ENCODE measurements at places on chromosomes 2 and 18.

DNA sequence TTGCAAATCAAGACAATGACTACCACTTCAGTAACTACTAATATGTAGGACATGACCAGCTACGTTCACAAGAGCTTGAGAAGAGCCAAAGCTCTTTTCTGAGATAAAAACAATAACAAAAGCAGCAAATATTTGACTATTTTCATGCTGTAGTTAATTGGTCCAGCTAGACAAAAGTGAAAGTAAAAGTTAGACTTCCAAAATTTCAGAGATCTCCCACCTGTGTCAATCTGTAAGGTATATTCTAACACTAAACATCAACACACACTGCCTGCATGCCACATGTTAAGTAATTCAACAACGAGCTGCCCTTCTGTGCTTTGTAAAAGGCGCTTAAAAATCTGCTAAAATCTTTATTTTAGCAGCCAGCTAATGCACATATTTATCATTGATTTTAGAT lies 185.9 kb downstream of the SLC39A10 start:
- no peak for DNase-seq

- no peak for DNase-seq
These were observed 67.2 kb upstream of the PELI1 start for GRCh38 chr2:64211276-64211921.

DNA sequence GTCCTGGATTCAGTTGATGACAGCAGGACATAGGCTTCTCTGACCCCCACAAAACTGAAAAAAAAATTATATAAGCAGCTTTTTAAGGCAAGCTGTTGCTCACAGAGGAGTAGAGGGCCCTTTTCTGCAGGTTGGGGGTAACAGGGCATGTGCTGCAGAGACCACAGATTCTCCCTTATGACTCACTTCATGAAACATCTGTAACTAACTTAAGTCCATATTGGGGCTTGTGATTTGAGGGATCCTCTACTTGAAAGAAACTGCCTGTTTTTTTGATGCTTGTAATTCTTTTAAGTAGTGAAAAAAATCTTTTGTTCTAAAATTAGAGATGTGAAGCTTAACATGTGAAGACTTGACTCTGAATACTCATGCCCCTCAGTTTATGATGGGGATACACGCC lies 33.4 kb downstream of the XRCC5 start:
- DNase-seq = peak; percentile 11

GRCh38 chr2:10196948-10197696 lies 74.6 kb downstream of the RRM2 start:
- no peak for DNase-seq

GRCh38 chr2:47535996-47536395 lies 133.0 kb downstream of the MSH2 start:
- no peak for DNase-seq

DNA sequence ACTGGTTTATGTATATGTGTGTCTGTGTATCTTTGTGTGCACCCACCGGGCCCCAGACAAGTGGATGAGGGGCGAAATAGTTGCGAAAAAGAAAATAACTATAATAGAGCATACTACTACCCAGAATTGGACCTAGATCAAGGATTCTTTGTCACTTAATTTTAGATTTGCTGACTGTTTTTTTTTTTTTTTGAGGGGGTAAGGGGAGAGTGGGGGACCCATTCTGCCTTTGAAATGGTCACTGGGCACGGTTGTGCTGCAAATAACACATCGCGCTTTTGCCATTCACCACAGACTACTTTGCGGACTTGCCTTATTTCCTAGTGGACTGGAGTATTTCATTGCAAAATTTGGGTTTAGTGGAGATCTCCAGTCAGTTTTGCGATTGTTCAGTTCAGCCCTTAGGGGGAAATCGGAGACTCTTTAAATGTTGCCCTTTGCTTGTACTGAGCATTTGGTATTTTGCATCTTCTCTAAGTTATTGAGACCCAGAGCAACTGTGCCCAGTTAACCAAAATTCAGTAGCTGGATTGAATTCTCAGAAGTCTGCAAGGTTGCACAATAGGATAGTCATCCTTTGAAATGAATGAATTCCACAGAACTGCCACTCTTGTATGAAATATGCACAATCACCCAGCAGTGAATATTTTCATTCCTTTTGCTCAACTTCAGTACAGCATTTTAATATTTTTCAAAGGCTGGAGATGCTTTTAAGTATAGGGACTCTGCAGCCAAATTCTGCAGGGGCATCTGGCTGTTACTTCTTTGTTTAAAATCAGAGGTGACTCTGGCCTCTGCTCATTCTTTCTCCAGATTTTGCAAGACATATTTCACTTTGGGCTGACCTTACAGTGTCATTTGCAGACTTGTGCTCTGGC lies 2.9 kb downstream of the TRIB2 start:
- DNase-seq = no peak

- no peak for DNase-seq
These were observed 70.6 kb upstream of the LINC00305 start for GRCh38 chr18:64219517-64219916.

DNA sequence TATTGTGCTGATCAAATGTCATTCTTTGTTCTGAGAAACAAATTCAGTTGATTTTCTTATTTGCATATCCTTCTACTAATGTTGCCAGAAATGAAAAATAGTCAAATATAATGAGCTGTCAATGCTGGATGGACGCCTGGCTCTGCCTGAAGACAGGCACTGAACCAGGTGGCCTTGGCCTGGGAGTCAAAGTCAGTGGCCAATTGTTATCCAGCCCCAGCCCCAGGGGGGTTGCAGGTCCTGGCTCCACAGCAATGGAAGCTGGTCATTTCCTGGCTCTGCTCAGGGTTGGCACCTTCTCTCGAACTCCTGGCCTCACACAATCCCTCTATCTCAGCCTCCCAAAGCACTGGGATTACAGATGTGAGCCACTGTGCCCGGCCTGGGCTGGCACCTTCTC lies 176.8 kb upstream of the GLI2 start:
- no peak for DNase-seq

DNA sequence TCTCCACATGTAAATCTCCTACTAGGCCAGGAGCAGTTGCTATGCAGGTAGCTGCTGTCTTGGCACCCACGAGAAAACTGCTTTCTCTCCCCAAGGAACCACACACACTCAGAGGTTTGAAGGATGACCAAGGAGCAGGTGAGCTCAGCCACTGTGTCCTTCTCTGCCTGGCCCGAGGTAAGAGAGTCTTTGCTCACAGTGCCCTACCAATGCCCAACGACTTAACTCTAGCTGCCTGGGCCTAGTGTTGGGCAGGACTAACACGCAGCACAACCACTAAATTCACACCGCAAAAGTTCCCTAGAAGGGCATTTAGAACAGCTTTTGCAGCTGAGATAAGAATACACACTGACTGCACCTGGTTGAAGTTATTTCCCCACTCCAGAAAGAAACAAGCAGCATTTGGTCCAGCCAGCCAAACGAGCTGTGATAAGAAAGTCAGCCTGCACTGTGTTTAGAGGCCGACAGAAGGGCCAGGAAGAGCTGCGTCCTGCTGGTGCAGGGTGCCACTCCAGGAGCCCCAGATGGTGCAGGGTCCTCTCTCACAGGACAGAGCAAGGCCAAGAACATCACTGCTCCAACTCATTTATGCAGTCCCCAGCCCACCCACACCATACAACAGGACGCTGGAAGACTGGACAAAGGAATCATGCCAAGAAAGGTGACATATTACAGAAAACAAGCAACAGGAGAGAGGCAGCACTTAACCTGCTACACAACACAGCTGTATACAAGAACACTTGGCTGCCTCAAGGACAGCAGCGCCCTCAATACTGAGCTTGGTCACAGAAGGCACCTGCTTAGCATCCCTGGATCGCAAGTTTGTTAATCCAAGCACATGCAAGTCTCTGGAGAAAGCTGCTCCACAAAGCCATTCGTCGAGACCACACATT lies 12.5 kb downstream of the HDLBP start:
- DNase-seq = no peak

Measured in CD4-positive, alpha-beta T cell treated with Interleukin-4 for 4 hours (primary cell).